Kidney (tissue), 22 donors: ENCODE measurements at places on chromosomes 7 and 10. TPM values are rescaled to one million over a fixed set of nuclear protein-coding genes. Genes with fewer than 3 reads are reported as not detected.

DNA sequence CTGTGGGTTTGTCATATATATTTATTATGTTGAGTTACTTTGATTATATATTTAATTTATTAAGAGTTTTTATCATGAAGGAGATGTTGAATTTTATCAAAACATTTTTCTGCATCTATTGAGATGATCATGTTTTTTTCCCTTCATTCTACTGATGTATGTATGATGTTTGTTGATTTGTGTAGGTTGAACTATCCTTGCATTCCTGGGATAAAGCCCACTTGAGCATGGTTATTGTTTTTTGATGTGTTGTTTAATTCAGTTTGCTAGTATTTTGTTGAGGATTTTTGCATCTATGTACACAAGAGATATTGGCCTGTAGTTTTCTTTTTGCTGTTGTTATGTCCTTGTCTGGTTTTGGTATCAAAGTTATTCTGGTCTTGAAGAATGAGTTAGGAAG, 31.1 kb downstream of the SCART1 start:
- DNase-seq: no peak

DNA sequence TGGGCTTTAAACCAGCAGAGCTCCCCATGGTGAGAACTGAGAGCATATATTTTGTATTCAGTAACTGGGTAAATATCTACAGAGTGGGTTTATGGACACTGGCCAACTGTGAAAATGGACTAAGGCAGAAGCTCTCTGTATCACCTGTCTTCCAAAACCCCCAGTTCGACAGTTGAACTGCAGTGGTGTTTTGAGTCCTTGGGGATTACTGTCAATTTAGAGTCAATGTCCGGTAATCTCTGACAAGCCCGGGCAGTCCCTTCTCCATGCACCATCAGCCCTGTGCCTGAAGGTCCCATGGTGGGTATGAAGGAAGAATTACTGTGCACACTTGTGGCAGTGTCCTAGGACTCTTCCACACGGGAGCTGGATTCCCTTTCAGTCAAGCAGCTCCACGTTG, 235.0 kb downstream of the CCSER2 start:
- DNase-seq: no peak

DNA sequence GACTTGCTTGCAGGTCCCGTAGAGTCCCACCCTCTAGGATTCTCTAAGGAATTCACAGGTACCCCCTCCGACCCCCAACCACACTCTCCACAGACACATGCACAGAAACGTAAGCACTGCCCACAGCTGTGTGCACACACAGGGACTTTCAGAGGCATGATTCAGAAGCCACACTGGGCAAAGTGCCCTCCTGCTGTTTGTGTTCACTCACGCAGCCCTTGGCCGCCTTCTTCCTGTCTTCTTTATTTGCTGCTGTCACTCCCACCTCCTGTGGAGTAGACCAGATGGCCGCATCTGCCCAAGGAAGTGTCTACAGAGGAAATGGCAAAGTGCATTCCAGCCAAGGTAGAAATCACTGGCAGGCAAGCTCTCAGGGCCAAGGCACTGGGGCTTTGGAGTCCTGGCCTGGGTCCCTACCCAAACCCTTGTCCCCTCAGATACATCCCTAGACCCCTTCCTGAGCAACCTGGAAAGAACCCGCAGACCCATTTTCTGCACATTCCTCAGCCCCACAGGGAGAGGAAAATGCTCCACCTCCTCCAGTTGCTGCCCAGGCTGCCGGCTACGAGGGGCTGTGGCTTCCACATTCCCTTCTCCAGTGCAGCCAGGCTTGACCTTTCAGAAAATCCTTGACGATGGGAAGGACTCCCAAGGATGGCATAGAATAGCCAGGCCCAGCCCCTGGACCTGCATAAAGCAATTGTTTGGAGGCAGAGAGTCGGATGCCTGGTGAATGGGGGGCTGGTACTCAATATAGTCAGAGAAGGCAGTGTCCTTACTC, 21.6 kb upstream of the GIMAP8 start:
- DNase-seq: no peak

TET1 gene
- total RNA-seq: 2.2 TPM

- no peak for DNase-seq
Observed at GRCh38 chr10:14142606-14143250, 188.0 kb downstream of the FRMD4A start.

CFTR gene
- total RNA-seq: 12.8 TPM

DNA sequence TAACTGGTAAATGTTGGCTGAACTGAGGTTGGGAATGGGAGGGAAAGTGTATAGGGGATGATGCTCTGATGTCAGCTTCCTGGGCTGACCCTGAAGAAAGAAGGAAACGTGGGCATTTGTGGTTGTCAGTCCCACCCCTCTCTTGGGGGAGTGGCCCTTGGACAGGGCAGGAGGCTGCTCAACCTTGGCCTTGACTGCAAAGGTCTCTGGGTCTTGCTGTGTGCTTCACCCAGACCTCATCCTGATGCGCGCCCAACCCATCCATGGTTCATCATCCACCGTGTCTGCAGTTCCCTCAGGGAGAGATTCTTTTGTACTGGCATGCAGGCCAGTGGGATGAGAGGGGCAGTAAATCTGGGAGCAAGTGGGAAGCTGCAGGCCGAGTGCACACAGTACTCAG, 4.7 kb upstream of the ZYX start:
- peak; percentile 15 for DNase-seq

GALNT17 gene
- total RNA-seq: 2.4 TPM

GRCh38 chr7:2856388-2857169, 12.5 kb upstream of the GNA12 start:
- no peak for DNase-seq

ZP3 gene
- 17.5 TPM for total RNA-seq

DNA sequence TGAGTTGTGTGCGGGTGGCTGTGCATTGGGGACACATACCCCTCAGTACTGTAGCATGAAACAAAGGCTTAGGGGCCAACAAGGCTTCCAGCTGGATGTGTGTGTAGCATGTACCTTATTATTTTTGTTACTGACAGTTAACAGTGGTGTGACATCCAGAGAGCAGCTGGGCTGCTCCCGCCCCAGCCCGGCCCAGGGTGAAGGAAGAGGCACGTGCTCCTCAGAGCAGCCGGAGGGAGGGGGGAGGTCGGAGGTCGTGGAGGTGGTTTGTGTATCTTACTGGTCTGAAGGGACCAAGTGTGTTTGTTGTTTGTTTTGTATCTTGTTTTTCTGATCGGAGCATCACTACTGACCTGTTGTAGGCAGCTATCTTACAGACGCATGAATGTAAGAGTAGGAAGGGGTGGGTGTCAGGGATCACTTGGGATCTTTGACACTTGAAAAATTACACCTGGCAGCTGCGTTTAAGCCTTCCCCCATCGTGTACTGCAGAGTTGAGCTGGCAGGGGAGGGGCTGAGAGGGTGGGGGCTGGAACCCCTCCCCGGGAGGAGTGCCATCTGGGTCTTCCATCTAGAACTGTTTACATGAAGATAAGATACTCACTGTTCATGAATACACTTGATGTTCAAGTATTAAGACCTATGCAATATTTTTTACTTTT, 1.8 kb downstream of the DDIT4 start:
- DNase-seq: no peak

- DNase-seq: no peak
Observed at GRCh38 chr10:18308600-18308999, 168.4 kb downstream of the CACNB2 start.

RSPH10B gene
- total RNA-seq: 0.79 TPM

- no peak for DNase-seq
Observed at GRCh38 chr10:116403740-116404250, 23.9 kb upstream of the PNLIPRP3 start.

DNA sequence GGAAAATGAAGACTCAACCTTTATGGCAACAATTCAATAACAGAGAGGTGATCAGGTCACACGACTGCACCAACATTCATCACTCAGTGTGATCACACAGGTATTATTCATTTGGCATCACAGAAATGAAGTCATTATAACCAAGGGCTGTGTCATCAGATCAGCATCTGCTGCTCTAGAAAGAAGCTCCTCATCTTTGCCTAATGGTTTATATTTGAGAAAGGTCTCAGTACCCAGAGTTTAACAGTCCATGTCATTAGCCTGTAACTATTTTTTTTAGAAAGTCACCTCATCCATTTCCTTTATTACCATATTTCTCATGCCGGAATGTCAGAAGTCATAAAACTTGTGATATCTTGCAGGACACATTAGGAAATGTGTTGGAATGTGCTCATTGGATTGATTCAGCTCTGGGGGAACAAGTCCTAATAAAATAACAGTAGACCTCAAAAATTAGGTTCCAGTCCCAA, 45.1 kb upstream of the PRKG1 start:
- DNase-seq: no peak

- DNase-seq: peak; percentile 65
Observed at GRCh38 chr10:73956476-73957359, 41.2 kb upstream of the VCL start.

CEP55 gene
- 0.88 TPM for total RNA-seq

DNA sequence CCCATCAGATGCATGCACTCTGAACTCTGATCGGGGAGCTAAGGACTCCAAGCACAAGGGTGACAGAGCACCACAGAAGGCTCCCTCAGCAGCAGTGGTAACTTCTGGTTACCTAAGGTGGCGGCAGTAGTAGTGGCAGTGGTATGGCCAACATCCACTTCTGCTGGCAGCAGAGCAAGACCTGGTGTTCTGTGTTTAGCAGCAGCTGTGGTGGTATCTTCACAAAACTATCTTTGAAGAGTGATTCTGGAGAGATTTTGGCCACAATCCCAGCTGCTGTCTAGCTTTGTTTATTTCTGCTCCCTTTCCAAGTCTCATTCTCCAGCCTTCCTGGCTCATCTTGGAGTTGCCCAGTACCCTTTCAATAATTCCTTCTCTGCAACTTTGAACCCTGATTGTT, 102.4 kb upstream of the LRGUK start:
- no peak for DNase-seq

- no peak for DNase-seq
Observed at GRCh38 chr7:140230516-140230860, 53.7 kb upstream of the KDM7A start.

DNA sequence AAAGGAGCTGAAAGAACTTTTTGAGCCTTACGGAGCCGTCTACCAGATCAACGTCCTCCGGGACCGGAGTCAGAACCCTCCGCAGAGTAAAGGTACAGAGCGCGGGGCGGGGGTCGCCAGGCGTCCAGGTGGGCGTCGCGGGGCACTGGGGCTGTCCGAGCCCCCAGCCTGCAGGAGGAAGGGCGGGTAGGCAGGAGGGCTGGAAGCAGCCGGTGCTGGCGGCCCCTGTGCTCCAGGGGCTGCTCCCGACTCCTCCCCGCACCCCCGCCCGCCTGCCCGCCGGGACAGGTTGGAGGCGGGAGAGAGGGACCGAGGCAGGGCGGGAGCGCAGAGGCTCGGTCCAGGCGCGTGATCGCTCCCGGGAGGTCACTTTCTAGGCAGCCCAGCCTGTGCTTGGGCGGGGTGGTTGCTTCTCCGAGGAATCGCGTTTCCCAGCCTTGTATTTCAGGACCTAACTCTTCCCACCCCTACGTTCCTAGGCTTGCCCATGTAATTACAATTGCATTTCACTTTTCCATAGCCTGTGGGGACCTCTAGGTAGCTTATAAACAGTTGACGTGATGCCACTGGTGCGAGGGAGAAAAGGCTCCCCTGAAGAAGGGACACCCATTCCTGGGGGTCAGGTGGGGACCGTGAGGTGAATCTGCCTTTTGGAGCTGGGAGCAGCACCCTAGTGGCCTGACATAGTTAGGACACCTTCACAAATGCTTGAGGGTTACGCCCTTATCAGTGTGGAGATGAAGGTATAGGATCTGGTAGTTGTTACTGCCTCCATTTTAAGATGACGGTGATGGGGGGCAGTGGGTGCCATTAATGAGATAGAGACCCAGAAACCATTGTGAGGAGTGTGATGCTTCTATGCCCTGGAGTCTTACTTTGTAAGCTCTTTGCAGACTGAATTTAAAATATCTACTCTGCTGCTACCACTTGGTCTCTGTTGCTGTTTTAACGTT, 148.2 kb downstream of the CELF2 start:
- peak; percentile 63 for DNase-seq

GRCh38 chr7:14688208-14688607, 214.3 kb downstream of the DGKB start:
- no peak for DNase-seq

DNA sequence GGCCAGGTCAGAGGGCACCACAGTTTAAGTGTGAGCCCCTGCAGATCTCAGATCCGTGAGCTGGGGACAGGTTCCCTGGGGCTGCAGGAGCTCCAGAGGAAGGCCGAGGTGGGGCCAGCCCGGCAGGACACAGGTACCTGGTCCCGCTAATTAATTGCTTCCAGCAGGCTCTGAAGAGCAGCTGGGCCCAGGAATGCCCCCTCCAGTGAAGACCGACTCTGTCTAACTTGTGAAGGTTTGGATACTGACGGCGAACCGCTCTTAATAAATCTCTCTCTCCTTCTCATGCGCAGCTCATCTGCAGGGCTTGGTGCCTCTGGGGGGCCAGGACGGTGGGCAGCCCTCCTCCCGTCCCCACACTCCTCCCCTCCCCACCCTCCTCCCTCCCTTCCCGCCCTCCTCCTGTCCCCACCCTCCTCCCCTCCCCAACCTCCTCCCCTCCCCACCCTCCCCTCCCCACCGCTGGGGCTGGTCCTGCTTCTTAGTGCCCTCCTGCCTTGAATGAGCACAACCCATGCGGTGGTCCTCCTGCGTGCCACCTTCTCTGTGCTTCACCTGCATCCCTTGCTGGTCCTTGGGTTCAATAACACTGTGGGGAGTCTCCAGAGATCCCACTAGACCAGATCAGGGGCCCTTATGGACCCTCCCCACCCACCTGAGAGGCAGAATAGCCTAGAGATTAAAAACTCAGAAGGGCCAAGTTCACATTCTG, 38.3 kb downstream of the PDGFA start:
- DNase-seq: peak; percentile 42

DNA sequence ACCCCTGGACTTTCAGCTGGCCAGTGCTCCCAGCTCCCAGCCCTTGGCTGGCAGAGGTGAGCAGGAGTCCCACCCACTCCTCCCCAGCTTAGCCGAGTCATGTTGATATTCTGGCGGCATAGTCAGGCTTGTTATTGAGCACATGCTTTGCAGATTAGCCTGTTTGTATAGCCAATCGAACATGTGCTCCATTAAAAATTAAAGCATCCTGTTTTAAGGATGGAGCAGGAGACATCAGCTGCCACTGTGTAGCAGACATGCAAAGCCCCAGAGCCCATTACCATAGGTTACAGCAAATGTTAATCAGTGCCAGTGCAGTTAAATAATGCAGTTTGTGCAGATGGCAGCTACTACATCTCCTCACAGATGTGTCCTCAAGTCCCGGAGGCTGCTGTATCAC, 574.6 kb upstream of the GALNT17 start:
- no peak for DNase-seq

ADAM22 gene
- 7.9 TPM for total RNA-seq

GRCh38 chr10:130363051-130363450, 226.9 kb downstream of the GLRX3 start:
- DNase-seq: no peak

- peak; percentile 42 for DNase-seq
Observed at GRCh38 chr10:71132321-71132810, 80.0 kb upstream of the UNC5B start.
